ENCODE measurements at places on chromosomes 7 and 10.

DNA sequence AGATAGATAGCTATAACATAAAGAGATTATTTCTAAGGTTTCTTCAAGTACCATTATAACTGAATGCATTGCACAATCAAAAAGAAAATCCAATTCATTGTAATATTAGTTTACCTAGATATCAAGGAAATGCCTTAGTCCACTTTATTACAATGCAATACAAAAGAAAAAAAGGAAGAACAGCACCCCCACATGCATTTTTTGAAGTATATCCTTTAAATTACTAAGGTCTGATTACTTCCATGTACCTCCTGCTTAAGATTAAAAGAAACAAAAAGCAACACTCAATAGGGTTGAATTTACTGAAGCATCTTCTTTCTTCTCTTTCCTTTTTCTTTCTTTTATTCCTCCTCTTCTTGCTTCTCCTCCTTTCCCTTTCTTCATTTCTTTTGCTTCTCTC lies 973.8 kb upstream of the LRRTM3 start:
- DNase-seq = no peak

DNA sequence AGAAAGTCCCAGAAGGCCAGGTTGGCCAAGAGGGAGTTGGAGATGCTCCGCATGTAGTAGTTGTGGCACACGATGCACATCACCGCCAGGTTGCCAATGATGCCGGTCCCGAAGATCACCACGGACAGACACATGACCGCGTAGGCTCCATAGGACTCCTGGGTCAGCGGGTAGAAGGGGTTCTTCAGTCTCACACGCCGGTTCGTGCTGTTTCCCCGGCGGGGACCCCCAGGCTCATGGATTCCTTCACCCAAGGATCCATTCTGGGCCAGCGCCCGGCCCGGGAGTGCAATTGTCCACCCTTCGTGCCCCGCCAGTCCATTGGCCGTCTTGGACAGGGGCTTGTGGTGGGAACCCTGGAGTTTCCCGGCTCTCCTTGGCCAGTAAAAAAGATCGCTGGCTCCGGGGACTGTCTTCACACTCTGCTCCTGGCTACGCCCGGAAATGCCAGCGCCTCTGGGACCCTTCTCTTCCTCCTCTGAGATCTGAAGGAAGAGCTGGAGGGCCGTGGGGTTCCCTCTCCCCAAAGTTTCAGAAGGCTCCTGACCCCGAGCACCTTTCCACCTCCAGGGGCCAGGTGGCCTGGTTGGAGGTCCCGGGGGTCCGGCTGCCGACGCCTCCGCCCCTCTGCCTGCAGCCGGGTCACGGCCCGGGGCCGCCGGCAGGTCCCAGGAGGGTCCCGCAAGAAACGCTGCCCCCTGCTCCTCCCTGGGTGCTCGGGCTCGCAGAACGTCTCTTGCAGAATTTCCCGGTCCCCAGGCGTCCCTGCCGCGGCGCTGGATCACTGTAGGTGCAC lies 1.3 kb downstream of the GPR37 start:
- DNase-seq = no peak

- DNase-seq = no peak
Observed at GRCh38 chr10:71290331-71290730, 28.7 kb upstream of the SLC29A3 start.

GRCh38 chr7:134731616-134732015 lies 47.8 kb upstream of the CALD1 start:
- no peak for DNase-seq
